ENCODE measurements at places on chromosomes 13 and 19. TPM values are rescaled to one million over a fixed set of nuclear protein-coding genes. Genes with fewer than 3 reads are reported as not detected.

GRCh38 chr13:112785483-112785856 lies 95.6 kb downstream of the ATP11A start:
- no peak for DNase-seq

PSG2 gene
- not detected for total RNA-seq

GRCh38 chr13:49134305-49134704 lies 85.8 kb upstream of the MLNR start:
- DNase-seq: no peak

PSPN gene
- total RNA-seq: 2.1 TPM

FPR2 gene
- not detected for total RNA-seq

ZNF844 gene
- total RNA-seq: 9.4 TPM

- DNase-seq: peak; percentile 65
These were observed 6.7 kb upstream of the ONECUT3 start for GRCh38 chr19:1746401-1747284.

METTL21C gene
- not detected for total RNA-seq

ERICH4 gene
- total RNA-seq: not detected

DNA sequence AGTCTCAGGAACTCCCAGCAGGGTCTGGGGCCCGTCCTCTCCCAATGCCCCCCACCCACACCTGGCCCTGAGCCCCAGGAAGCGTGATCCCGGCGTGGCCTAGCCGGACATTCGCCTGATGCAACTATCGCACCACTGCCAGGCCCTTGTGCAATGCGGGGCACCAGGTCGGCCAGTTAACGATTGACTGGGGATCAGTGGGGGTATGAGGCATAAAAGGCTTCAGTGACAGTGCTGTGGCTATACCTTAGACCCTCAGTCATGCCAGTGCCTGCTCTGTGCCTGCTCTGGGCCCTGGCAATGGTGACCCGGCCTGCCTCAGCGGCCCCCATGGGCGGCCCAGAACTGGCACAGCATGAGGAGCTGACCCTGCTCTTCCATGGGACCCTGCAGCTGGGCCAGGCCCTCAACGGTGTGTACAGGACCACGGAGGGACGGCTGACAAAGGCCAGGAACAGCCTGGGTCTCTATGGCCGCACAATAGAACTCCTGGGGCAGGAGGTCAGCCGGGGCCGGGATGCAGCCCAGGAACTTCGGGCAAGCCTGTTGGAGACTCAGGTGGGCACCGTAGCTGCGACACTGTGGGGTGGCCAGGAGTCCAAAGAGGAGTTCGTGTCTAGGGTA lies at the start of gene ANGPTL8:
ANGPTL8 (plus strand) TSS at position 243 of the 624 bp plus-strand sequence; CDS start at position 262, 19 bp downstream.
- DNase-seq: no peak

DNA sequence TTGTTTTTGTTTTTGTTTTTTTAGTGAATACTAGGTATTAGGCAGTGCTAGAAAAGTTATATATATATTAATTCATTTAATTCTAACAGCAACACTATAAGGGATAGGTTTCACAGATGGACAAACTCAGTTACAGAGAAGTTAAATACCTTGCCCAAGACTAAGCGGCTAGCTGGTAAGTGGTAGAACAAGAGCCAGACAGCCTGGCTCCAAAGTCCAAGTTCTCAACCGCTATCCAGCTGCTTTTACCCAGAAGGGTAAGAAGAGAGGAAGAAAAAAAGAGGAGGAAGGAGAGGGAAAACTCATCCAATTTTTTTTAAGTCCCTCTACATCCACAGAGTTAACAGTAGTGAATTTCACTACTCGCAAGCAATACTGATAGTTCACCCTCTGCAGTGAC lies 217.0 kb downstream of the SPRY2 start:
- DNase-seq: no peak

OR4F17 gene
- 0.30 TPM for total RNA-seq

DNA sequence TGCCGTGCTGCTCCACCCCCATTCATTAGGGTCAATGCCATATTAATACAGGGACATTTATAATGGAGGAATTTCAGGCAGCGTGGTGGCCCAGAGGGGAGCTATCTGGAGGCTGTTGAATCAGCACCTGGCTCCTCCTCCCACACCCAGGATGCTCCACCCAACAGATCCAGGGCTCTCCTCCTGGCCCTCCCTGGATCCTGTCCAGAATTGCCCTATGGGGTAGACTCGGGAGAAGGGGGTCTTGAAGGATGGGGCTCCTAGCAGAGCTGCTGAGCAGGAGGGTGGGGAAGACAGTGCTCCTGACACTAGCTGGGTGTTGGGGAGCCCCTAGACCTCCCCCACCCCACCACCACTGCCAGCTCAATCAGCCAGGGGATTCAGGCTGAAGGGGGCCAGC lies 5.2 kb upstream of the OR10H5 start:
- no peak for DNase-seq

DNA sequence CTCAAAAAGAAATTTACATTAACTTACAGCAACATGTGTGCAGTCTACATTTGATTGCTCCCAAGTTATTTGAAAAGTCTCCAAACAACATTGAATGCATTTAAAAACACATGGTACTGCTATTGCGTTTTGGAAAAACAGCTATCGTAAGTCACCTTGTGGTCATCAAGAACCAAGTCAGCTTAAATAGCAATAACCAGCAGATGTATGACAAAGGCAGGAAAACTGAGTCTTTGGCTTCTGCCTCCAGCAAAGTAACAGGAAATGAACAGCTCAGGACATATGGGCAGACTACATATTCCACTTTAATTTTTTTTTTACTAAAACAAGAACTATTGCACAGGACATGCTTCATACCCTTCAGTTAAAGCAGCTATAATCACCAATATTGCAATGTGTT lies 580.6 kb upstream of the SPRY2 start:
- DNase-seq: no peak

LRRC25 gene
- total RNA-seq: 0.20 TPM
